Activated CD4-positive, alpha-beta T cell treated with anti-CD3 and anti-CD28 coated beads for 36 hours (primary cell): ENCODE measurements at places on chromosomes 13 and 19. TPM values are rescaled to one million over a fixed set of nuclear protein-coding genes. Genes with fewer than 3 reads are reported as not detected.
A peak's percentile ranks its signal among the peaks of the same experiment; 100 is the strongest.

NR2F6 gene
- total RNA-seq: 7.4 TPM

EID2 gene
- 9.0 TPM for total RNA-seq

OR4F17 gene
- not detected for total RNA-seq

LRG1 gene
- total RNA-seq: 0.35 TPM

PIP5K1C gene
- 14.6 TPM for total RNA-seq

GNG7 gene
- 1.1 TPM for total RNA-seq

DNA sequence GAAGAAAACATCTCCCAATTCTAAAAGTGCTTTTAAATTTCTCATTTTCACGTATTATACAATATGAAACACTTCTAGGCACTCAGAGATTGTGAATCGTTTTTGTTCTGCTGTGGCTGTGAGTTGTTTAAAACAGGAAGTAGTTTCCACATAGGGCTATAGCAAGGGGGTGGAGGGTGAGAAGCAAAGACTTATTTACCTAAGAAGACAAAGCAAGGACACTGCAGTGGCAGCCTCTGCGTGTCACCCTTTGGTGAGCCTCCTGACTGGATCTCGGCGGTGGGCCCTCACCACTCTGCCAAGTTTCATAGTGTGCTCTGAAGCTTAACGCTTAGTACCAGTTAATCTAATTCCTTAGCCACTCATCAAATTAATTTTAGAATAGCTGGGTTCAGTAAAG is 56.8 kb downstream of the TNFSF13B start:
- DNase-seq: peak; percentile 17

GRCh38 chr19:27974082-27974513 is 1238.9 kb downstream of the UQCRFS1 start:
- DNase-seq: peak; percentile 47

- no peak for DNase-seq
Measured at GRCh38 chr13:74037762-74038161, 96.4 kb downstream of the KLF12 start.

GRCh38 chr13:23670793-23671192 is 100.6 kb downstream of the TNFRSF19 start:
- no peak for DNase-seq

DNA sequence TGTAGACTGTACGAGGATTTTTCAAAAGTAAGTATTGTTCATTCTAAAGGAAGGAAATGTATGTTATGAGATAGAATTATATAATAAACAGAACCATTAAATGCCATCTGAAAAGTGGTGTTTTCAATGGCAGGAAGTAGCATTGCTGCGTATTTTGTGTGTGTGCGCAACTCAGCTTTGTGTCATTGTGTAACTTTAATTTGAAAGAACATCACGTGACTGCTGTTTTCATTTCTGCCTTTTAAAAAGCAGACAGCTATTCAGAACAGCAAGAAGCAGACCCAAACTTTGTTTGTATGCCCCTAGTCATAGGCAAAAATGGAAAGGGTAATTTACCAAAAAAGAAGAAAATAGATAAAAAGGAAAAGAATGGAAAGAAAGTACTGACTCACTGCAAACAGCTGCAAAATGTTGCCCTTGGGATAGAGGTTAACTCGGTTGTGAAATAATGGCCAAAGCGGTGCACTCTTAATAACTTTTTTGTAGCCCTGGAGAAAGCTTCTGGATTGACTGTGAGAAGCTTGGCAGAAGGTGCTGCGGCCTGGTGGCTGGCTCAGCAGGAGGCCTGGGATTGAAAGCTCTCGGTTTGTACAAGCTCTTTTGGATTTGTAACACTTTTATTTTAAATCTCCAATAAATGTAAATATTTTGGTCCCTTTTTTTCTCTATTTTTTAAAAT is 97.3 kb downstream of the GGACT start:
- no peak for DNase-seq

DNA sequence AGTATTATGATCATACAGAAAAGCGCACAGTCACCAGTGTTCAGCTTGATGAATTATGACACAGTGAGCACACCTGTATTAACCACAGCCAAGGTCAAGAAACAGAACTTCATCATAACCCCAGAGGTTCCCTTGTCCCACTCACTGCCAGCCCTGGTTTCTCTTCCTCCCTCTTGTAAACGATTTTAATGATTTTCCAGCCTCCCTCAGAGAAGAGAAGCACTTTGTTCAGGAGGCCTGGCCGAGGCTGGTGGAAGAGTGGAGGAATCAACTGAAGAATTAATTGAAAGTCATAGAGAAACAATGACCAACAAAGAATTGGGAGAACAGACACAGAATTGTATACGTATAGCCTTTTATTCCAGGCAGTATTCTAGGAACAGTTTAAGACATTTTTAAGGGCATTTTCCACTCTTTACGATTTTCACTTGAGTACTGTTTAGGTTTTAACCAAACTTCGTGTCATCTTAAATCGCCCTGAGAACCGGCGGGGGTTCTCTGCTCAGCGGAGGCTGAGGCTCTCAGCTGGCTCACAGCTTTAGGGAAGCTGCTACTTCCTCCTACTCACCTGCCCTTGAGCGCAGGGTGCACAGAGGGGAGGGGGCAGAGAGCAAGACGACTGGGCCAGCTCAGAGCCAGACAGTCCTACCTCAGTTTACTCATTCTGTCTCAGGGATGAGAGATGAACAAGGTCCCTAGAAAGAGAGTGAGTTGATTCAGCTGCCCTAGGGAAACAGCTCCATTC is 108.6 kb downstream of the AKAP11 start:
- peak; percentile 53 for DNase-seq

- no peak for DNase-seq
Measured at GRCh38 chr19:24140099-24140498, 53.1 kb downstream of the ZNF254 start.

- DNase-seq: peak; percentile 22
Measured at GRCh38 chr13:114099918-114100445, 32.4 kb downstream of the RASA3 start.

- DNase-seq: no peak
Measured at GRCh38 chr13:29567411-29567810, 28.1 kb downstream of the SLC7A1 start.

DNA sequence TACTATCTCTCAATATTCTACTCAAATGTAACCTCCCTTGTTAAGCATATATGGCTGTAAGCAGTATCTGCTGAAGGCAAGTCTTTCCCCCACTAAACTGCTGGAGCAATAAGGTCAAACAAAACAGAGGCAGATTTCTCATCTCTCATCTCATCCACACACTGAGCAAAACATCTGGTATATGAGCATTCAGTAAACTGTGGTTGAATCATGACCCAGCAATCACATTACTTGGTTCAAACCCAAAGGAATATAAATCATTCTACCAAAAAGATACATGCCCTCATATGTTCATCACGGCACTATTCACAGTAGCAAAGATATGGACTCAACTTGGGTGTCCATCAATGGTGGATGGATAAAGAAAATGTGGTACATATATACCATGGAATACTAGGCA is 344.4 kb downstream of the SUCLA2 start:
- DNase-seq: no peak

- no peak for DNase-seq
Measured at GRCh38 chr13:95809429-95809828, 132.5 kb downstream of the DNAJC3 start.

DNA sequence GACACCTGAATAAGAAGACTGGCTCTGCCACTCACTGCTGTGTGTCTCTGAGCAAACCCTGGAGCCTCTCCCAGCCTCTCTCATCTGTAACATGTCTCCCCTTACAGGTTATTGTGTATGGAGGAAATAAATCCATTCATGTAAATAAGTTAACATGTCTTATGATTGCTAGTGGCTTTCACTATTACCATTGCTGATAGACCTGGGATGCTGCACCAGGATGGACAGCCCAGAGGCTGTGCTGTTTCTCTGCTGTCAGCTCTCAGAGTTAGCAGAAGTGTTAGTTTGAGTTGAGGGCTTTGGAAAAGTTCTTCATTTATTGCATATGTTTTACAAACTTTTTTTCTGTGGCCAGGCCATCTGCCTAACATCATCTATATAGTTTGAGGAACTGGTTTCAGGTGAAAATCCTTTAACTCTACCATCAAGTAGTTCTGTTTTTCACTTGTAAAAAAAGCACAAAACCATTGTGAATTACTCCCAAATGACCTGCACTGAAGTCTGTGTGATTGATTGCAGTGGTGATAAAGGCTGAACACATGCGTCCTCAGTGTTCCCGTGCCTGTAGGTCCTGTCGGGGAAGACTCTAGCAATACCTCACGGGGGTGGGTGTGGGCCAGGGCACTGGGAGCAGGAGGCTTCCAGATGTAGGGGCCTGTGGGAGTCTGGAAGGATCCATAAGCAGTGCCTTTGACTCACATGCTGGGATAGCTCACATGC is 24.6 kb downstream of the MPHOSPH8 start:
- no peak for DNase-seq

DNA sequence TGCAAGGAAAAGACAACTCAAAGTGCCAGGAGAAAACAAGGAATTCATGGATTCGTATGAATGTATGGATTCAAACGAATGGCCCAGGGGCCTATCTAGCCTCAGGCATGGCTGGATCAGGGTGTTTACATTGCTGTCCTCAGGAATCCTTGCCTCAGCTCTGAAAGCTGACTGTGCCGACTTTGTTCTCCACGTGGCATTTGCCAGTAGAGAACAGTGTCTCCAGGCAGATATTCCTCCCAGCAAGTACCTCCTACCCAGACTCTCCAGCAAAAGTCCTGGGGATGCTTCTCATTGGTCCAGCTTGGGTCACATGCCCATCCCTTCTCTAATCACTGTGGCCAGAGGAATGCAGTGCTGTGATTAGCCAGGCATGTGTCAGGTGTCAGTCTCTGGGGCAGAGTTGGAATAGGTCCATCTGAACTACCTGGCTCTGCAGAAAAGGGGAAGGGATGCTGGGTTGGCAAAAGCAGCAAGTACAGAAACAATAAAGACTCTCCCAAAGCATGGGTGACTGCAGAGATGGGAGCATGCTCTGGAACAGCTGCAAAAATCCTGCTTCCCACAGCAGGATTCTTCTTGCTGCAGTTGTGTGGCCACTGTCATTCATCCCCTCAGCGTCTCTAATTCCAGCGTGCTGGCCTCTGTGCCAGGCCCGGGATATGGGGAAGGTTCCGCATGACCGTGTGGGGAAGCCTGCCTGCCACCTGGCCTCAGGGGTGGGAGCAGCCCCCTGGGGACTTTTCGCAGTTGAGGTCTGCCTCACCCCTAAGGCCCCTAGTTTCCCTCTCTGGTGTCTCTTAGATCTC is 30.0 kb downstream of the CCNE1 start:
- DNase-seq: peak; percentile 30

DNA sequence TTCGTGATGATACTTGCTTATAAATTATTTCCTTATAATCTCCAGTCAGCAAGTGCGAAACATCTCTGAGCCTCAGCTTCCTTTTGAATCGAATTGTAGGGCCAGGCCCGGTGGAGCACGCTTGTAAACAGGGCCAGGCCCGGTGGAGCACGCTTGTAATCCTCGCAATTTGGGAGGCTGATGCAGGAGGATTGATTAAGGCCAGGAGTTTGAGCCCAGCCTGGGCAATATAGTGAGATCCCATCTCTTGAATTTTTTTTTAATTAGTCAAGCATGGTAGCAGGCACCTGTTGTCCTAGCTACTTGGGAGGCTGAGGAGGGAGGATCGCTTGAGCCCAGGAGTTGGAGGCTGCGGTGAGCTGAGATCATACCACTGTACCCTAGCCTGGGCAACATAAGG is 116.2 kb upstream of the MCF2L start:
- no peak for DNase-seq

- DNase-seq: peak; percentile 44
Measured at GRCh38 chr19:10544242-10544752, 593 bp downstream of the ATG4D start.

GRCh38 chr19:48480183-48480557 is 11.0 kb downstream of the CYTH2 start:
- peak; percentile 69 for DNase-seq

- DNase-seq: no peak
Measured at GRCh38 chr13:23915308-23915707, 18.0 kb upstream of the C1QTNF9B start.

DNA sequence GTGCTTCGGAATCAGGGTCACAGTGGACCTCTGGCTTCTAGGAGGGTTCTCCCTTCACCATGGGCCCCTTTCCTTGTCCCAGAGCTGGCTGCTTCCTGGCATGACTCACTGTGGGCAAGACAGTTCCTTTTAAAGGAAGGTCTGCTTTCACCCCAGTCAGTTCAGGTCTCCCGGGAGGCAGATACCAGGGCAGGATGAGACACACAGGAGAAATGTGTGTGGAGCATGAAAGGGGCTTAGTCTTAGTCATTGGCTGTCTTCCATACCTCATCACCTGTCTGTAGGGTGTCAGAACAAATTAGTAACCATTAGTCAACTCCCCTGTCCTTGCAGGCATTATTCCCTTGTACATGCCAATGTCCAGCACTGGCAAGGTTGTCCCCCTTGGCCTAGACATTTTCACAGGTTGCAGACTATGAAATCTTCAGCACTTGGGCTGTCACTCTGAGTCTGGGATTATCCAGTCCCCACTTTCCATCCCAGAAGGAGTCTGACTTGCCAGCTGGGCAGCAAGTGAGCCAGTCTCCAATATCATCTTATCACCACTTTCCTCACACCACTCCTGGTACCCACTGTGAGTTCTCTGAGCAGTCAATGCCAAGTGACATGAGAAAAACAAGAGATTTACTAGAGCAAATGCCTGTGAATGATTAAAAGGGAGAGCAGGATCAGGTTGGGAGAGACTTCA is 76.8 kb upstream of the MEDAG start:
- no peak for DNase-seq

GRCh38 chr13:47215736-47216135 is 318.9 kb upstream of the HTR2A start:
- DNase-seq: no peak

DNA sequence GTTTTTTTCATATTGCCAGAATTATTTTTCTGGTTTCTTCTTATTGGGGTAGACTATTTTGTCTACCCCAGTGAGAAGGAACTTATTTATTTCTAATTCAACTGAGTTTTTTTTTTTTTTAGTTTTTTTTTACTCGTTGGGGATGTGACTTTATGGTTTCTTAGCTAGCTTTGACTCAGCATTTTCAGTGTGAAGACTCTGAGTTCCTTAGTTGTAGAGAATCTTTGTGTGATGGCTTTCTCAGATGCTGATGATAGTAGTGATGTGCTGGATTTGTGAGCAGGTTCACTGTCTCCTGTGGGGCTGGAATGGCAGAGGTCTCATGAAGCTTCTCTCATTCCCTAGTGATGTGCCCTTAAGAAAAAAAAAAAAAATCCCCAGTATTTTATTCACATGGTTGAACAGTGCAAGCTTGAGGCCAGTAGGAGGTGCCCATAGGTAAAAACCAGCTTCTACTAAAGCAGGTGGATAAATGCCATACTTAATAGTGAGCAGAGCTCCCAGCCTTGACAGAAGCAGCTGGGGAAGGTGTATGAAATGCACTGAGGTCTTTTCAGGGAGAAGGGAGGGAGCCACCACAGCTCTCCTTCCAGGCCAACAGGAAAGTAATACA is 106.2 kb upstream of the KLF5 start:
- DNase-seq: no peak

- no peak for DNase-seq
Measured at GRCh38 chr19:42303101-42303464, 659 bp upstream of the PAFAH1B3 start.

GRCh38 chr13:27120011-27120410 is 51.6 kb downstream of the USP12 start:
- no peak for DNase-seq

- no peak for DNase-seq
Measured at GRCh38 chr13:20171364-20171763, 10.5 kb upstream of the GJA3 start.
